ENCODE measurements at places on chromosomes 1 and 21. TPM values are rescaled to one million over a fixed set of nuclear protein-coding genes. Genes with fewer than 3 reads are reported as not detected.
A peak's percentile ranks its signal among the peaks of the same experiment; 100 is the strongest.

The ETV3 gene
- total RNA-seq = 10.1 TPM

DNA sequence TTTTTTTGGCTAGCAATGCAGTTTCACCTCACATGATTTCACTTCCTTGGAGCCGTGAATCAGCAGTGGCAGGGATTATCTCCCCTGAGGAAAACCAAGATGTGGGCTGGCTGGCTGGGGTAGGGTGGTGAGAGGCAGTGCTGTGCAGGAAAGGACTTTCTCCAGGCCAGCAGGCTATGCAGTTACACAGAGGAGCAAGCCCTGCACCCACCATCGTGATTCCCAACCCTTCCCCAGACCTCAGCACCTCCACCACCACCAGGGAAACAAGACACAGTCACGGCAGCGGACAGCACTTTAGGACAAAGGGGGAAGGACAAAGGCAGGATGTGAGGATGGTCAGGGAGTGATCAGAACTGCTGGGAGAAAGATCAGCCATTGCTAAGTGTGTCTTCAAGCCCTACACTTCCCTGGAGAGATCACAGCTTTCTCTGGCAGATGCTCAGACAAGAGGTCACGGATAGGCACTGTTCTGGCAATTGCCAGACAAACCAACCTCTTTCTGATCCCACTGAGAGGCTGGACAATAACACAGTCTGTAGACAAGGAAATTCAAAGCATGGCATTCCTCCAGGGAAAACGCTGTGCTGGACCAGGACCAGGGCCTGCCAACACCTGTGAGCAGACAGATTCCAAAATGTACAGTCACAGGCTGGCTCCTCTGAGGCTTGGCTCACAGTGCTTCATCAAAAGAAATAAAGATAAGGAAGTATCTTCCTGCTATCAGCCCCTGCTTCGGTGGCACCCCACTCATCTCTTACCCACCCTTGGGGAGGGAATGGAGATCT is 509.4 kb downstream of the SMYD3 start:
- DNase-seq = peak; percentile 86

- peak; percentile 33 for DNase-seq
Observed at GRCh38 chr1:1207571-1207892, 1.1 kb upstream of the TNFRSF18 start.

GRCh38 chr21:15558884-15559283 is 170.9 kb upstream of the USP25 start:
- no peak for DNase-seq

DNA sequence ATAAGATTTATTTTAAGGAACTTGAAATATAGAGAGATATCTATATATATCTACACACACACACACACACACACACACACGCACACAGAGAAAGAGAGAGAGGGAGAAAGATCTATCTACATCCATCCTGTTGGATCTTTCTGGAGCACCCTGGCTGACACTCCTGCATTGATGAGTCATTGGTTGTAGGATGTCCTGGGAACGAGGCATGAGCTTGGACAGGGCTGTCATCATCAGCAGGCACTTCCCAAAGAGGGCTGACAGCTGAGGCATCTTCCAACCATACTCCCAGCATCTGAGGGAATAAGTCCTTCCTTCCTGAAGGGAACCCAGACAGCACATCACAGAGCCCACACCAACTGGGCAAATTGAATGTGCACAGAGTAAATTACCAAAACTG is 99.1 kb upstream of the ERG start:
- no peak for DNase-seq

The NBPF10 gene
- 1.4 TPM for total RNA-seq

The BGLAP gene
- total RNA-seq = 0.35 TPM

GRCh38 chr1:5690898-5691297 is 301.3 kb downstream of the NPHP4 start:
- DNase-seq = no peak

The ADGRL2 gene
- total RNA-seq = 3.2 TPM

The LAX1 gene
- not detected for total RNA-seq

DNA sequence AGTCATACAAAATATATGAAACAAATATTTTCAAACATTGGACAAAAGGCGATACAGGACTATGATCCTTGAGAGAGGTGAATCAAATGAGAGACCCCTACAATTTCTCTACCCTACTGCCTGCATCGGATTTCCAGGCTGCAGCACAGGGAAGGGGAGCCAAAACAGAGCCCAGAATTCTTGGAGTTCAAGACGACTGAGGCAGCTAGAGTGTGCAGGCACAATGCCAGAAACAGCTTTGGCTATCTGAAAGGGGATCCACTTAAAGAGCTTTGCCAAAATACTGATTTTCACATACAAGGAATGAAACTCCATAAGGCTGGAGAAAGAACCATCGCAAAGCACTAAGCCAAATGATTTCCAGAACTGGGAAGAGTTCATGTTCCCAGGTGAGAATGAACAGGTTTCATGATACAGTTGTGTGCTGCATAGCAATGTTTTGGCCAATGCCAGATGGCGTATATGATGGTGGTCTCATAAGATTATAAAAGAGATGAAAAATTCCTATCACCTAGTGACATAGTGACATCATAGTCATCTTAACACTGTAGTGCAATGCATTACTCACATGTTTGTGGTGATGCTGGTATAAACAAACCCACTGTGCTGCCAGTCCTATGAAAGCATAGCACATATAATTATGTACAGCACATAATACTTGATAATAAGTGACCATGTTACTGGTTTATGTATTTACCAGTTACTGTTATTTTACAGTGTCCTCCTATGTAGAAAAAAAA is 77.5 kb downstream of the KCND3 start:
- DNase-seq = no peak

- DNase-seq = peak; percentile 76
Observed at GRCh38 chr1:94739521-94740061, 80.6 kb upstream of the SLC44A3 start.

The TDRD10 gene
- not detected for total RNA-seq

The SCYL3 gene
- total RNA-seq = 3.6 TPM

GRCh38 chr1:204357551-204358490 is 1.9 kb downstream of the PLEKHA6 start:
- DNase-seq = no peak

GRCh38 chr1:214454569-214455396 is 96.6 kb downstream of the PTPN14 start:
- peak; percentile 64 for DNase-seq

The MPC2 gene
- total RNA-seq = 60.8 TPM

GRCh38 chr1:161763522-161764098 is 2.5 kb upstream of the ATF6 start:
- DNase-seq = peak; percentile 81

DNA sequence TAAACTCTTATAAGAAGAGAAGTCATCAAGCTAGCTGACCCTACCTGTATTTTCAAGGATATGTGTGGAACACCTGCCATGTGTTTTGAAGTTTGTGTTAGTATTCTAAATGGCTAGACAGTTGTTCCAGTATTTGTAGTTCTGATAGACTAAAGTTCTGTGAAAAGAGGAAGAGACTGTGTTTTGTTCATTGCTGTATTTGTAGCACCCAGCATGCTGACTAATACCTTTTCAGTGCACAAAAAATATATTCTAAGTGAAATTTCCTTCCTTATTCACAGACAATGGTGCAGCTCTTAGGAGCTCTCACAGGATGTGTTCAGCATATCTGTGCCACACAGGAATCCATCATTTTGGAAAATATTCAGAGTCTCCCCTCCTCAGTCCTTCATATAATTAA is 8.2 kb upstream of the METTL18 start:
- no peak for DNase-seq

GRCh38 chr1:94989398-94989797 is 62.5 kb upstream of the CNN3 start:
- no peak for DNase-seq

- no peak for DNase-seq
Observed at GRCh38 chr1:112312315-112312714, 83.7 kb upstream of the CTTNBP2NL start.

The OR2L8 gene
- not detected for total RNA-seq

The AMY1A gene
- total RNA-seq = not detected

DNA sequence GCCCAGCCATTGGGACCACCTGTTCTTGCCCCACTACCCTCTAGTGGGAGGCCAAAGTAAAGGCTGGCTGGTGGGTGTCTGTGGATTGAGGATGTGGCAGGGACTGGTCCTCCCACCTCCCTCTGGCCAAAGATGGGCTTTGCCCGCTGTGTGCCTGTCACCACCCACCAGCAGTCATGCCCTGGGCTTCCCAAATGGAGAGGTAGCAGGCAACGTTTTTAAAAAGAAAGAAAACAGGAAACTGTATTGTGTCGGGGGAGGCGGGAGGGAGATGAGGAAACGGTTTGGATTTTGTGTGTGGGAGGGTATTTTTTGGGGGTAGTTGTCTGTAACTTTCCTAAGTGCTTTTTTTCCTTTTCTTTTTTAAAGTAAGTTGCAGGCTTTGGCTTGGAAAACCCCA is 30.1 kb downstream of the SZRD1 start:
- DNase-seq = no peak

DNA sequence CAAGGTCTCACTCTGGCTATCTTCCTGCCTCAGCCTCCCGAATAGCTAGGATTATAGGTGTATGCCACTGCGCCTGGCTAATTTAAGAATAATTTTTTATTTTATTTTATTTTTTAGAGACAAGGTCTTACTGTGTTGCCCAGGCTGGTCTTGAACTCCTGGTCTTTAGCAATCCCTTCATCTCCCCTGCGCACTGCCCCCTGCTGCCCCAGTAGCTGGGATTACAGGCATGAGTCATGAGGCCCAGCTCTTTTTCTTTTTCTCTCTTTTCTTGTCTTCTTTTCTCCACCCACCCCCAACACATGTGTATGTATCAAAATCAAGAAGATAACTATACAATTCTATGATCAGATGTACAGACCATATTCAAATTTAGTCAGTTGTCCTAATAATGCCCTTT is 87.2 kb downstream of the PEX14 start:
- no peak for DNase-seq

DNA sequence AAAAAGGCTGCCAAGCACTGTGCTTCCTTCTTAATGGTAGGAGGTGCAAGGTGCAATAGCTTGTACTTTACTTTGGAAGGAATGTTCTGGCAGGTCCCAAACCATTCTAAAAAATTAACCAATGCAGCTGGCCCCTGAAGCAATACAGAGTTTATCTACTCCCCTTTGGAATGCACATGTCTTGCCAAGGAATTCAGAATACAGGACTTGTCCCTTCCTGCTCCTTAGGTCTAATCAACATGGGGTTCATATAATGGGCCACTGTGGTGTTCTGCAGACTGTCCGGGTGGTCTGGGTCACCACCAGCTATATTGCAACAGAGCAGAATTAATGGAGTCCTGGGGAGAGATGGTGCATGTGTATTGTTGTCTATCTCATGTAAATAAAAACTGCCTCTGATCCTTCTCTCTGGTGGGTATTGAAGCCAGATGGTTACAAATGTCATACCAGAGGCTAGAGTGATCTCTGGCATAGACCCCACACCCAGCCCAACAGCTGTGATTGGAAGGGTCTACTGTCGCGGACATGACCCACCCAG is 112.8 kb downstream of the RIPK4 start:
- DNase-seq = peak; percentile 45

DNA sequence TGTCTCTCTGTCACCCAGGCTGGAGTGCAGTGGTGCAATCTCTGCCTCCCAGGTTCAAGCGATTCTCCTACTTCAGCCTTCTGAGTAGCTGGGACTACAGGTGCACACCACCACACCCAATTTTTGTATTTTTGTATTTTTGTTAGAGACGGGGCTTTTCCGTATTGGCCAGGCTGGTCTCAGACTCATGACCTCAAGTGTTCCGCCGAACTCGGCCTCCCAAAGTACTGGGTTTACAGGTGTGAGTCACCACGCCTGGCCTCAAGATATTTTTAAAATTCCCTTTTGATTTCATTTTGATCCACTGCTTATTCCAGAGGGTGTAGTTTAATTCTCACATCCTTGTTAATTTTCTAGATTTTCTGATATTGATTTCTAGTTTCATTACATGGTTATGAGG is 3.8 kb downstream of the IFI44L start:
- DNase-seq = no peak

DNA sequence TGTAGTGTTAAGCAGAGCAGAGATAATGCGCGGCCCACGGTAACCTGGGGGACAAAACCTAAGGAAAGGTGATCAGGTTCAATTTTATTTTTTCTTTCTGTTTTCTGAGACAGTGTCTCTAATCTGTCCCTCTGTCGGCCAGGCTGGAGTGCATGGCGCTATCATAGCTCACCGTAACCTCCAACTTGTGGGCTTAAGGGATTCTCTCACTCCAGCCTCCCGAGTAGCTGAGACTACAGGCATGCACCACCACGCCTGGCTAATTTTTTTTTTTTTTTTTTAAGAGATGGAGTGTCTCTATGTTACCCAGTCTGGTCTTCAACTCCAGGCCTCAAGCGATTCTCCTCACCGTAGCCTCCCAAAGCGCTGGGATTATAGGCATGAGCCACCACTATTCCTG is 724 bp upstream of the ANKRD35 start:
- no peak for DNase-seq

The TRIM46 gene
- total RNA-seq = 5.4 TPM

DNA sequence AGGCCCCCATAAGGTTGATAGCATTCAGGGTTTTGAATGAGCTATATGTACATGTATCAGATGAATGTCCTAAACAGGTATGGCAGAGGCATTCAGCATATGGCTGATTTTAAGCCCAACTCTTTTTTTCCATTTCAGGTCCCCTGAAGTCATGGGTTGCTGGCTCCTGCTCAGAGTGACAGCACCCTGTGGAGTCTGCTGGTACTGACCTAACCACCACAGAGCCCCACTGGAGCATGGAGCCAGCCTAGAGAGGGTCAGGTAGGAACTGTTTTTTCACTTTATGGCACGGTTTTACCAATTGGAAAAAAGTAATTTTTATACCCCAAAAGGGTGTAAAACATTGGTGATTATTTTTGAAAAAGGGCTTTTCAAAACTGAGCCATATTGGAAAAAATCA is 82.5 kb upstream of the MPC2 start:
- no peak for DNase-seq

- no peak for DNase-seq
Observed at GRCh38 chr1:245181158-245181517, 26.4 kb downstream of the KIF26B start.

- peak; percentile 19 for DNase-seq
Observed at GRCh38 chr1:162709870-162710269, 77.6 kb downstream of the DDR2 start.

DNA sequence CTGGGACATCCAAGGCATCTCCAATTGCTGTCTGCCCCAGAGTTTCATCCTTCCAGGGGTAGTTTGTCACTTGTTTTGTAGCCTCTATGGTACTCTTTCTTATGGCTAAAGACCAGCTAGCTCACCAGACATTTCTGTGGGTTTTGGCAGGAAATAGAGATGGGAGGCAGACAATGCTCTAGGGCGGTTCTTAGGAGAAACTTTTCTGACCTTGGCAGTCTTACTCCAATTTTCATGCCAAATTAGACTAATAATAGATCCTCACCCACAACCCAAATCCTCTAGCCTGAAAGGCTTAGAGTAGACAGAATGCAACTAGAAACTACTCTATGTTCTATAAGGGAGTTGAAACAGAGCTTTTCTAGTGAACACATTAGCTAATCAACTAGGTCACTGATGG is 69.8 kb downstream of the LRIG2 start:
- no peak for DNase-seq

- DNase-seq = peak; percentile 20
Observed at GRCh38 chr1:112605633-112606327, 13.2 kb downstream of the ST7L start.

DNA sequence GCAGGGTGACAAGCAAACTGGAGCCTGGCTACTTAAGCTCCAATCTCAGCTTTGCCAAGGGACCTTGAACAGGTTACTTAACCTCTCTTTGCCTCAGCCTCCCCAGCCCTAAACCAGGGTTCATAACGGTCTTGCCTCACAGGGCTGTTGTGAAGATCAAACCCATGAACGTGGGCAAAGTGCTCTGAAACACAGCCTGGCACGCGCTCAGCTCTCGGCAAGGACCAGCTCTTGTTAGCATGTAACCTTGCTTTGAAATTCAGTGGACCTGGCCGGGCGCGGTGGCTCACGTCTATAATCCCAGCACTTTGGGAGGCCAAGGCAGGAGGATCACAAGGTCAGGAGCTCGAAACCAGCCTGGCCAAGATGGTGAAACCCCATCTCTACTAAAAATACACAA is 24.8 kb downstream of the RAP1GAP start:
- no peak for DNase-seq

Data from PC-3 (cell line).